A549 (cell line): ENCODE measurements at places on chromosomes 13 and 19.

DNA sequence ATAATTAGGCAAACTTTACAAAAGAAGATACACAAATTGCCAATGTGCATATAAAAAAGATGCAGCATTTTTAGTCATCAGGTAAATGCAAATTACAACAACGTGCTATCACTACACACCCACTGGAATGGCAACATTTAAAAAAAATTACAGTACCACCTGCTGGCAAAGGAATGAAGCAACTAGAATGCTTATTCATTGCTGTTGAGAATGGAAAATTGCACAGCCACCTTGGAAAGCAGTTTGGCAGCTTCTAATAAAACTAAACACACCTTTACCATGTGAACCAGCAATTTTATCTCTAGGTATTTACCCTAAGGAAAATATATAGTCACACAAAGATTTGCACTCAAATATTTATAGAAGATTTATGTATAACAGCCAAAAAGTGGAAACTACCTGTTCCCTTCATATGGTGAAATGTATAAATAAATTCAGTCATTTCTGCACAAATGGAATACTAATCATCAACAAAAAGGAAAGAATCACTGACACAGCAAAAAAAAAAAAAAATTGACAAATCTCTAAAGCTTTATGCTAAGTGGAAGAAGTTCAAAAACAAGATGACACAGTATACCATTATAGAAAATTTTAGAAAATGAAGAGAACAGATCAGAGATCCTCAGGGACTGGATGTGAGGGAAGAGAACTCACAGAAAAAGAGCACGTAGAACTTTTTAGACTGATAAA lies 30.3 kb downstream of the OXGR1 start:
- DNase-seq: no peak

DNA sequence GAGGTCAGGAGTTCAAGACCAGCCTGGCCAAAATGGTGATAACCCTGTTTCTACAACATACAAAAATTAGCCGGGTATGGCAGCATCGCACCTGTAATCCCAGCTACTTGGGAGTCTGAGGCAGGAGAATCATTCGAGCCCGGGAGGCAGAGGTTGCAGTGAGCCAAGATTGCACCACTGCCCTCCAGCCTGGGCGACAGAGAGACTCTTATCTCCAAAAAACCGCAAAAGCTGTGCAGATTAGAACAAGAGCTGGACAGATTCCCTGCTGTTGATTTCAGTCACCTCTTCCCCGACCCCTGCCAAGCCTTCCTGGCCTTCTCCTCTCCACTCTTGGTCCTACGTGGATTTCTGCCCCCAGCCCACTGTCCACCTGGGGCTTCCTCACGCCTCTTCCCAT lies 8.3 kb downstream of the CAMSAP3 start:
- no peak for DNase-seq

- DNase-seq: peak; percentile 35
Observed at GRCh38 chr13:27379694-27380641, 44.5 kb upstream of the GTF3A start.

DNA sequence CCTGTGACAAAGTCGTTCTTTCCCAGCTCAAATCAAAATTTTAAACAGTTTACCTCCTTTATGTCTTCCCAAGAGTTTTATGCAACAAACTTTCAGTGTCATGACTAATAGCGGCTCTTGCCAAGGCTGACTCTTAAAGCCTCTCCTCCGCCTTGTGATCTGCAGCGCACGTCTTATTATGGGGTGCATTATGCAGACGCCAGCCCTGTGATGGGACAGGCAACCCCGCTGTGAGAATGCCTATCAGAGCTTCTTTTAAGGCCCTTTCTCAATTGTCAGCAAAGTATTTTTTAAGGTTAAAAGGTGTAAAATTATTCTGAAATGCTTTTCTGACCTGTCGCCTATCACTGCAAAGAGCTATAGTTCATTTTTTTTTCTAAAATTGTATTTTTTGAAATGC lies 152.8 kb downstream of the SOX1 start:
- no peak for DNase-seq

- DNase-seq: no peak
Observed at GRCh38 chr13:29953542-29953941, 103.1 kb upstream of the UBL3 start.

DNA sequence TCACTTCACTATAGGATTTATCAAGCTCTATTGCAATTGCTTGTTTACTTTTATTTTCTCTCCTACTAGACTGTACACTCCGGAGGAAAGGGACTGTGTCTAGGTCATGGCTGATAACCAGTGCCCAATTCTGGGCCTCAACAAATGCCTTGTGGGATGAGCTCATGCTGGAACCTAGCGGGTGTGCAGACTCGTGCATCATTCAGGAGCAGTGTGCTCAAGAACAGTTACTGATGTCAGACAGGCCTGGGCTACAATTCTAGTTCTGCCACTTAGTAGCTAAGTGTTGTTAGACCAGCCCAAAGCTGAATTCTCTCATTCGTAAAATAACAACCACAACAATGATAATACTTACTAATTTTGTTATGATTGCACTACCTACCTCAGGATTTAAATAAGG lies 95.4 kb downstream of the CYSLTR2 start:
- no peak for DNase-seq
